CD4-positive, alpha-beta T cell (primary cell): ENCODE measurements at places on chromosomes 3 and 15. TPM values are rescaled to one million over a fixed set of nuclear protein-coding genes. Genes with fewer than 3 reads are reported as not detected.
A peak's percentile ranks its signal among the peaks of the same experiment; 100 is the strongest.

DNA sequence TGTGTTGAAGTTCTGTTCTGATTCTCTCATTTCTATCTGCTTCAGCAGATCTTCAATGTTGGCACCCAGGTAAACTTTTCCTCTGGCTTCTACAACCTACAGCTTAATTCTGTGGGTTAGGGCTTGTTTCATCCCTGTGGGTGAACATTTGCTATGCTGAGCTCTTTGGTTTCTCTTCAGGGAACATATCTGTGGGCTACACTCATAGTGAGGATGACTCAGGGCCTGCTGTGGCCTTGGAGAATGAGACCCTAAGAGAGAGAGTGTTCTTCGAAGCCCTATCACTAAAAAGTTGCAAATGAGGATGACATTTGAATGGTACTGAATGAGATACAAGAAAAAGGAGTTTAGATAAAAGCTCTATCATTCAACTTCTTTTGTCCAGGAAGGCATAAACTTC is 346.2 kb upstream of the CBLB start:
- no peaks in the 10 kb centered on the region for H3K36me3 ChIP-seq
- no peaks in the 10 kb centered on the region for H3K27me3 ChIP-seq
- DNase-seq: no peak
- no peak overlapping the region for H3K27ac ChIP-seq

- no peaks in the 10 kb centered on the region for H3K27me3 ChIP-seq
- no peak for DNase-seq
- no peak overlapping the region for H3K4me3 ChIP-seq
Observed at GRCh38 chr3:39540162-39540921, 72.9 kb downstream of the MOBP start.

DNA sequence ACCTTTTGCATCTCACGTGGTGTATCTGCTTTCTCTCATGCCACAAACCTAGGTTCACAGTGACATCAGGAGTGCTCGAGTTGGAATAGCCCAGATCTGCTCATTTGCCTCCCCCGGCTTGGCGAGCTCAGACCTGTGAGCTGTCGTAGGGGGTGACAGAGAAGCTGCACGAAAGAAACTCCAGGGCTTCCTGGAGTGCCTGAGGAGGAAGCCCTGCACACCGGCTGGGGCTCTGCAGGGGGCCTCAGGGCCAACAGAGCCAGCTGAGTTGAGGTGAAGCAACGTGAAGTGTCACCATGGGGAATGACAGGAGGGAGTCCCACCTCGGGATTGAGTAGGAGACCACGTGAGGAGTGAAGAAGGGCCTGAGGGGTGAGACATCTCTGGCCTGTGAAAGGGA is 62.5 kb downstream of the RPN1 start:
- no peaks in the 10 kb centered on the region for H3K36me3 ChIP-seq
- no peaks in the 10 kb centered on the region for H3K27me3 ChIP-seq
- DNase-seq: no peak
- H3K4me3 ChIP-seq: no peak overlapping the region
- H3K27ac ChIP-seq: no peak overlapping the region

- no peak overlapping the region for H3K4me3 ChIP-seq
- no peaks in the 10 kb centered on the region for H3K27me3 ChIP-seq
- no peak for DNase-seq
Observed at GRCh38 chr3:58572013-58572633, 5.1 kb downstream of the FAM107A start.

DNA sequence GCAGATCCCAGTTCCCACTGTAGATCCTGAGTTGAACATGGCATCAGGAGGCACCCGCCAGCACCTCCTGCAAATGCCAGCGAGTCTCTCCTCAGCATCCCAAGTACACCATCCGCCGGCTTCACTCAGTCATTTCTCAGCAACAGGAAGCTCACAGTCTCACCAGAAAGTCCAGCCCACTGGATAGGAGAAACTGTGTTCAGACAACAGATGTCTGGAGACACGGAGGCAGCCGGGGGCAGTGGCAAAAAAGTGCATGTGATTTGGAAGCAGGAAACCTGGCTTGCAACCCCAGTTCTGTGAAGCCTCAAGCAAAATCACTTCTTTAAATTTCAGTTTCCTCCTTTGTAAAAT is 68.7 kb downstream of the SRGAP3 start:
- DNase-seq: no peak
- peak overlapping the region; percentile 46 for H3K4me3 ChIP-seq
- H3K4me1 ChIP-seq: peaks cover 24% of the 10 kb centered on the region
- H3K36me3 ChIP-seq: no peaks in the 10 kb centered on the region
- H3K27ac ChIP-seq: no peak overlapping the region

- DNase-seq: no peak
- peaks cover 7% of the 10 kb centered on the region for H3K36me3 ChIP-seq
- H3K4me1 ChIP-seq: no peaks in the 10 kb centered on the region
- no peaks in the 10 kb centered on the region for H3K27me3 ChIP-seq
- H3K27ac ChIP-seq: no peak overlapping the region
Observed at GRCh38 chr3:49831341-49831740, 17.6 kb upstream of the UBA7 start.

Gene CCDC54
- not detected for total RNA-seq

Gene LRTM1
- total RNA-seq: not detected

Gene CASR
- total RNA-seq: 0.03 TPM

Gene DUOXA2
- total RNA-seq: not detected
